ENCODE measurements at places on chromosomes 6 and 20. TPM values are rescaled to one million over a fixed set of nuclear protein-coding genes. Genes with fewer than 3 reads are reported as not detected.

Gene CLPSL1
- not detected for total RNA-seq

Gene VWA7
- total RNA-seq = 1.6 TPM

Gene ZNF512B
- total RNA-seq = 10.5 TPM

Gene TSPO2
- not detected for total RNA-seq

Gene GGTLC1
- total RNA-seq = not detected

Gene TRIM40
- total RNA-seq = not detected

Gene TUBB2B
- total RNA-seq = 2.9 TPM

Gene PRRC2A
- total RNA-seq = 119 TPM

Gene SLX4IP
- 3.5 TPM for total RNA-seq

Gene LAMP5
- total RNA-seq = not detected

Gene CGA
- not detected for total RNA-seq

Gene DYNLT1
- total RNA-seq = 149 TPM

Gene TGM2
- total RNA-seq = 10.0 TPM

Gene BEND6
- total RNA-seq = 0.28 TPM

Gene ANKRD66
- not detected for total RNA-seq

Gene TREM1
- total RNA-seq = 6.2 TPM

Gene CRISP2
- total RNA-seq = not detected

Gene CNR1
- not detected for total RNA-seq

Gene LY6G6C
- 1.5 TPM for total RNA-seq

Gene CASS4
- 0.21 TPM for total RNA-seq

Gene PNLDC1
- total RNA-seq = 0.14 TPM

Gene MEA1
- 84.1 TPM for total RNA-seq

Gene RPS6KA2
- 21.2 TPM for total RNA-seq

Gene LAMA4
- 2.9 TPM for total RNA-seq

Gene SYCP2
- 0.21 TPM for total RNA-seq

Gene BANF2
- not detected for total RNA-seq

Gene NKX2-2
- not detected for total RNA-seq

Gene WTAP
- total RNA-seq = 53.0 TPM

Gene RAMACL
- total RNA-seq = 0.05 TPM

Gene TMEM200A
- total RNA-seq = 0.98 TPM

Gene SYCP2L
- 0.35 TPM for total RNA-seq

Gene TSHZ2
- total RNA-seq = 1.2 TPM

Gene SOX18
- total RNA-seq = 0.07 TPM

Gene ALDH8A1
- total RNA-seq = 0.70 TPM

Gene TCP11
- total RNA-seq = not detected

Data from airway epithelial cell (primary cell).